ENCODE measurements at places on chromosomes 3 and 15. TPM values are rescaled to one million over a fixed set of nuclear protein-coding genes. Genes with fewer than 3 reads are reported as not detected.

NR1I2 gene
- 0.07 TPM for total RNA-seq

PLD1 gene
- 8.4 TPM for total RNA-seq

ZNF662 gene
- total RNA-seq, result not detected

NUP210 gene
- 74.9 TPM for total RNA-seq

TUBGCP5 gene
- 17.9 TPM for total RNA-seq

SLCO2A1 gene
- 0.52 TPM for total RNA-seq

FAM107A gene
- total RNA-seq, result not detected

- no peak for DNase-seq
Measured at GRCh38 chr3:43236008-43236407, 50.3 kb upstream of the SNRK start.

DNA sequence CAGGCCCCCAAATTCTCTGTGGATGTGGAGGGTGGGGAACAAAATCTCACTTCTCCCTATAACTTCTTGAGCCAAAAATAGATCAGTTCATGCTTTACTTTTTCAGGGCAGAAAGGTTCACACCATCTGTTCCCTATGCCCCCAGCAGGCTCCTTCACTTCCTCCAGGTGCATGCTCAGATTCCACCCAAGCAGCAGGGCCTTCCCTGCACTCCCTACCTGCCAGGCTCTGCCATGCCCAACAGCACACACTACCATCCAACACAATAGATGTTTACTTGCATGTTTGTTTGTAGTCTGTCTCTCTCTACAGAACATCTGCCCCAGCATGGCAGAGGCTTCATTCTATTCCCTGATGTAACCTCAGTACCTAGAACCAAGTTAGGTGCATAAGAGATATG is 43.3 kb downstream of the GABRB3 start:
- no peak for DNase-seq

DNA sequence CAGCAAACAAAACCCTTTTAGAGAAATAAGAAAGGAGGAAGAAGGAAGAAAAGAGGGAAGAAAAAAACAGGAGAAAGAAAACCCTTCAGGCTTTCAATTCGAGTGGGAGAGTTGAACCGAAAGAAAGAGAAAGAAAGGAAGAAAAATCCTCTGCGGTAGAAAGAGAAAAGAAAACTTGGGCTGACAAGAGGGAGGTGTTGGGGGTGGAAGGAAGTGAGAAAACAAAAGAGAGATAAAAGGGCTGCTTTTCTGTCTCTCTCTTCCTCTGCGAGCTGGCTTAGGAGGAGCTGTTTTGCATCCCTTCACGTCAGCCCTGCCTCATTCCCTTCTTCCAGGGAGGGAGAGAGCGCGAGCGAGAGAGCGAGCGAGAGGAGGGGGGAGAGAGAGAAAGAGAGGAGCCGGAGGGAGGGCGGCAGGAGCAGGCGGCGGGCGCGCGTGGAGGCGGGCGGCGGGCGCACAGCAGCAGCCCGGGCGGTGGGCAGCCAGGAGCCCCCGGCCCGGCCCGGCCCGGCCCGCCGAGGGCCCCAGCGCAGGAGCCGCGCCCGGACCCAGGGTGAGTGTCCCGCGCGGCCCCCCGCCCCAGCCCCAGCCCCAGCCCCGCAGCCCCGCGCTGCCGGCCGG is at the start of gene ZNF710:
Gene ZNF710, plus strand, starts transcription at position 263 of the 621 bp plus-strand sequence. CDS start 65,814 bp downstream, outside the sequence.
- no peak for DNase-seq

- DNase-seq, result no peak
Measured at GRCh38 chr3:45054196-45054857, 28.2 kb downstream of the CLEC3B start.

DNA sequence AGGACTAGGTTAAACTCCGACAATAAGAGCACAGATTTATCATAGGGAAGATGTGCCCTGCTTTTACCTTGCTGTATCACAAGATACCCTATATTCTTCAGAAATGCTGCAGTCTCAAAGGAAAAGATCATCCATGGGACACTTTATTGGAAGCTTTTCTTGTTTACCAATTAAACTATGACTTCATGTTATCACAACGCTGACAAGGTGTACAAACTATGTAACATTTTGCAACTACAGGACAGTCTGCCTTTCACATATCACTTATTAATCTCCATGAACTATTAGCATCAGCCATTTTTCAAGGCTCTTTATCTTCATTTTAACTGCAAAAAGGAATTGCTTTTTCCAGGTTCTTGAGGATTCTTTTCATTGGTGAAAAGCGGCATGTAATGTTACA is 34.0 kb downstream of the CBLB start:
- DNase-seq, result no peak

- peak; percentile 63 for DNase-seq
Measured at GRCh38 chr3:184361932-184362667, 590 bp downstream of the POLR2H start.

DNA sequence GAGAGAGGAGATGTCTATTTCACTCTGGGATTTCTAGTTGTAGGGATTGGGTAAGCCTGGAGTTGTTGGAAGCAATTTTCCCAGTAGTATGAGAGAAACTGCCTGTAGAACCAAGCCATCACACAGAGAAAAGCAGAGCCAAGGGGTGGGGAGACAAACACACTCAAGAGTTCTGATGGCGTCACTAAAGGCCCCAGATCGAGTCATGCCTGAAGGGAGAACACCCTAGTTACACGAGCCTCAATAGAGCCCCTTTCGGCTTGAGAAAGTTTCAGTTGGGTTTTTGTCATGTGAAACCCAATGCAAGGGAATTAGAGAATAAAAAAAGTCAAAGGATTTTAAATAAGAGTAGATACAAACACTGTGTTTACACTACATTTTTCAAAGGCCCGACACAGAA is 66.1 kb upstream of the PFN2 start:
- DNase-seq, result no peak

DNA sequence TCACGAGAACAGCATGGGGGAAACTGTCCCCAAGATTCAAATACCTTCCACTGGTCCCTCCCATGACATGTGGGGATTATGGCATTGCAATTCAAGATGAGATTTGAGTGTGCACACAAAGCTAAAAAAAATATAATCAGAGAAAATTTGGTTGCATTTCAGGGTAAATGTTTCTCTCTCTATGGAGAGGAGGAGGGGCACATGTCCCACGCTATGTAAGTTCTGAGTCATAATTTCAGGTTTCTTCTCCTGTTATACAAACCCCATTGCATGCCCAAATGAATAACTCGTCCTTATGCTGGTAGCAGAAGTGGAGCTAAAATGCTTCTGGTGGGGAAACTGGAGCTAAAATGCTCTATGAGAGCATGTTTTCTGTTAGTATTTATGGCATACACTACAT is 209.7 kb upstream of the DCBLD2 start:
- DNase-seq, result no peak

DNA sequence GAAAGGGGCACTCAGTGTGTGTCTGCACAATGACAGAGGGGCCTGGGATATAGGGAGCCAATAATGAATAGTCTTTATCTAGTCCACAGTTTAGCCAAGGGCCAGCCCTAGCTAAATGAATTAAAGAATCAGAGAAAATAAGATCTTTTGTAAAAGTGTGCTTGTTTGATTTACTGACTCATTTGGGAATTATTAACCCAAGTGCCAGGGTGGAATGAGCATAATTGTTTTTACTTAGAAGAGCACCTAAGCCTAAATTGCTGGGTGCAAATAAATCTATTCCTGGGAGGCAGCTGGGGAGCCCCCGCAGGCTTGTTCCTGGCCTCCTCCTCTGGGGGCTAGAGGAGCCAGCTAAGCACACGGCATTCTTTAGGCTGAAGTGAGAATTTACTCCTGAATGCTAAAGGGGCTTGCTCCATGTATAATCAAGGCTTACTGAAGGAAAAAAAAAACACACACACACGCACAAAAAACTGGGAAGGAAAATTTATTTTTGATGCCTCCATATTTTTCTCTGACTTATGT is 405.3 kb upstream of the SUCLG2 start:
- no peak for DNase-seq

DNA sequence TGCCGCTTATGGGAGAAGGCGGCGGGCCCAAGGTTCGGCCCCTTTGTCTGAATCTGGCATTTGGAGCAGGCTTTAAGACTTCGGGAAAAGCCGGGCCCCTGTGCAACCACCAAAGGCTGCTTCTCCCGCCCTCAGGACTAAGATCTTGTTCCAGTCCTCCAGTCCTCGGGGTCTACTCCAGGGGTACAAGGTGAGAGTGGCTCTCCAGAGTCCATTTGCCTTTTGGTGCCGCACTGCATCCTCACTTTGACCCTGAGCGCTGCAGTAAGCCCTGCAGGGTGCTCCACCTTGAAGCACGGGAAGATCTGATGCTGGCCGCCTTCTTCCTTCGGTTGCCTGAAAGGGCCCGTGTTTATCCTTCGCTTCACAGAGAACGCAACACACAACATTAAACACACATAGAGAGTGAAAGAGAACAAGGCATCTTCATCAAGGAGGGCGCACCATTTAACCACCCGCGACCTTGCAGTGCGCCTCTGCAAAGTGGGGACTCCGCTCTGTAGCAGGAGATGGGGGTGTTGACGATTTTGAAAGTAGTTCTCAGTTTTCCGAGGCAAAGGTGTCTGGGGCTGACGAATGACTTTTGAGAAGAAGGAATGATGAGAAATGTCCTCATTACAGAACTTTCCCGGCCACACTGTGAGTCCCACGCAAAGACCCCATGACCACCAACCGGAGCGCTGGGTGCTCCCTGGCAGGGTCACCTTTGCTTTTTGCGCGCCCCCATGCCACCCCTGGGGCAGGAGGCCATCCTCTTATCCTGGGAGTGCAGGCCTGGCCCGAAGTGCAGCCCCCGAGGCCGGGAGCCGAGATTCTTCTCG is 1.0 kb downstream of the PIGZ start:
- no peak for DNase-seq
